Tibial artery (tissue), 4 donors: ENCODE measurements at places on chromosomes 2 and 18.

DNA sequence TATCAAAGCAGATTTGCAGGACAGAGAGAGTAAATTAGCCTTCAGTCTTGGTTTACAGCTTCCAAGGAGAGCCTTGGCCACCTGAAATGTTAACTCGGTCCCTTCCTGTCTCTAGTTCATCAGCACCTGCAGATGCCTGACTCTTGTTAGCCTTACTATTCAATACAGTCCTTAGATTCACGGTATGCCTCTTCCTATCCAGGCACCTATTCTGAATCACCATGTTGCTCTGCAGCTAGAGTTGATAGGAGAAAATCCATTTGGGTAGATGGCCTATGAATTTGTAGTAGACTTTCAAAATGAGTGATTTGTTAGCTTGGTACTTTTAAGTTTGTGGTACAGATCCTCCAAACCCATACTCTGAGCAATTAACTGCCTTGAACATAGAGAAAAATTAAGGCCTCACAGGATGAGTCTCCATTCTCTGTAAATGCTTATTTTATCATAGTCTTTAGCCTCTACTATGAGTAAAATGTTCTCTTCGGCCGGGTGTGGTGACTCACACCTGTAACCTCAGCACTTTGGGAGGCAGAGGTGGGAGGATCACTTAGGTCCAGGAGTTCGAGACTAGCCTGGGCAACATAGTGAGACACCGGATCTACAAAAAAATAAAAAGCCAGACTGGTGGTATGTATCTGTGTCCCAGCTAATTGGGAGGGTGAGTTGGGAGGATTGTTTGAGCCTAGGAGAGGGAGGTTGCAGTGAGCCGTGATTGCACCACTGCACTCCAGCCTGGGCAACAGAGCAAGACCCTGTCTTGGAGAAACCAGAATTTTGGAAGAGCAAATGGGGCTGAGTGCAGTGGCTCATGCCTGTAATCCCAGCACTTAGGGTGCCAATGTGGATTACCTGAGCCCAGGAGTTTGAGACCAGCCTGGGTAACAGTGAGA lies 32.9 kb downstream of the PTCD3 start:
- no peak for DNase-seq

DNA sequence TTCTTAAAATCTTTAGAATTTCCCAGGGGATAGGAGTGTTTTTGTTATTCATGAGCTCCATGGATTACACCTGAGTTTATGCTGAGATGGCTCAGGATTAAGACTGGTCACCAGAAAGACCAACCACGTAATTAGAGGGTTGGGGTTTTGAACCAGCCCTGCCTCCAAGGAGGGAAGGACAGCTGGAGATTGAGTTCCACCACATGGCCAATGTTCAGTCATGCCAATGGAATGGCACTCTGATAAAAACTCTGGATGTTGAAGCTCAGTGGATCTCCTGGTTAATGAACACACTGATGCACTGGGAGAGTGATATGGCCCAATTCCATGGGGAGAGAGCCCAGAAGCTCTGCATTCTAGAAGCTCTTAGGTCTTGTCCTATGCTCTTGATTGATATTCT lies 38.7 kb upstream of the PTPN4 start:
- DNase-seq: no peak

GRCh38 chr2:33321236-33321771 lies 155.1 kb upstream of the RASGRP3 start:
- no peak for DNase-seq

GRCh38 chr18:49460976-49461601 lies 644 bp upstream of the DYM start:
- DNase-seq: no peak

GRCh38 chr2:98191883-98192282 lies 104.9 kb downstream of the VWA3B start:
- no peak for DNase-seq

GRCh38 chr18:45957100-45957499 lies 10.0 kb downstream of the EPG5 start:
- no peak for DNase-seq

- DNase-seq: no peak
These were observed 325.4 kb upstream of the FIGN start for GRCh38 chr2:164061129-164061746.

DNA sequence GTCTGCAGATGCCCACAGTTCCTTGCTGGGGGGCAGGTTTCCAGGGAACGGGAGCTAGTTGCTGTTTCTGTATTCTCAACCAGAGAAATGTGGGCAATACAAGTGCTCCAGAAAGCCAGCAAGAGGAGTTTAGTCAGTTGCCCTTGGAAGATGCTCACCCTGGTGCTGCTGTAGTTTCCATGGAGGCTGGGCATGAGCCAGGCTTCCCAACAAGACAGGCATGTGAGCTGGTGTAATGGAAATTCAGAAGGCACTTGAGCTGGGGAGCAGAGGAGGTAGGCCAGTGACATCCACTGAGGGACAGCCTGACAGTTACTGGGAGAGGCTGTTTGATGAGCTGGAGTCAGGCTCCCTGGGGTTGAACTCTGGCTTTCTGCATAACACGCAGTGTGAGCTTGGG lies 7.7 kb downstream of the HK2 start:
- DNase-seq: no peak

- DNase-seq: no peak
These were observed 236.8 kb upstream of the RBMS1 start for GRCh38 chr2:160730296-160730995.

GRCh38 chr2:37338933-37339332 lies 5.5 kb upstream of the QPCT start:
- DNase-seq: no peak

- no peak for DNase-seq
These were observed 129.0 kb downstream of the NCK2 start for GRCh38 chr2:105873721-105874120.

GRCh38 chr2:37880551-37880950 lies 44.5 kb upstream of the RMDN2 start:
- DNase-seq: no peak

DNA sequence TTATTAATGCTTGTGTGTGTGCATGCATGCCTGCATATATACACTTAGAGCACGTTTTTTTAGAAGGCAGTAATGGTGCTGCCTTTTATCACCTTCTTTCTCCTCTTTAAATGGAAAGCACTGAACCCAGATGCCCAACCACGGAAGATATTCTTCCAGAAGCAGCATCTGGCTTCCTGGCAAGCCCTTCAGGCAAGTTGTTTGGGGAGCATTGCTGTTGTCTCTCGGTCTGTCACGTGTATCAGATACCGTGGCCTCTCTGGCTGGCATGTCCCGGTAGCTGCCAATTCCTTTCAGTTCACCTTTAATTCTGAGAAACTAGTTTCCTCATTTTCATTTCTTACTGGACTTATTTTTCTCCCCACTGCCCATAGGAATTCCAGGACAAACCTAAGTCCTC lies 587.8 kb downstream of the ARHGAP15 start:
- no peak for DNase-seq

DNA sequence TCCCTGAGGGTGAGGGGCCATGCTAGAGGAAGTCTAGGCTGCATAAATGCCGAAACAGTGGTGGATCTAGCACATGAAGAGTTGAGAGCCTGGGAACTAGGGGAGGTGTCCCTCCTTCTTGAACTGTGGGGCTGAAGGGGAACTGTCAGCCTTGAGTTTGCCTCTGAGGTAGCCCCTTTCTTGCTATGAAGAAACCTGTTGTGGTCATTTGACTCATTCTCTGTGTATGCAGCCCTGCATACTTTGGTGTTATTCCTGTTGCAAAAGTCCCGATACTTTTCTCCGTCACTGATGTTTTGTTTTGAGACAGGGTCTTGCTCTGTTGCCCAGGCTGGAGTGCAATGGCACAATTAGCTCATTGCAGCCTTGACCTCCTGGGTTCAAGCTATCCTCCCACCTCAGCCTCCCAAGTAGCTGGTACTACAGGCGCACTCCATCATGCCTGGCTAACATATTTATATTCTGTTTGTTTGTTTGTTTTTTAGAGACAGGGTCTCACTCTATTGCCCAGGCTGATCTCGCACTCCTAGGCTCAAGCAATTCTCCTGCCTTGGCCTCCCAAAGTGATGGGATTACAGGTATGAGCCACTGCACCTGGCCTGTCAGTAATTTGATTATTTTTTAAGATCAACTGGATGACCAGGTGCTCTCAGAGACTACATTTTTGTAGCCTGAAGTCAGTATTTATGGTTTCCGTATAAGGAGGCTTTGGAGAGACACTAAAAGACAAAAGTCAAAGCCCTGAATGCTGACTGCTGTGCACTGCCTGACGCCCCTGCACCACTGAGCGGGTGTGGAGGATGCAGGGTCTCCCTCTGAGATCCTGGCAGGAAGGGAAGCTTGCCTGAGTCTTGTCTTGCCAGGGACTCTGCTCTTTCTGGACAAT lies 126.0 kb upstream of the MSH6 start:
- DNase-seq: no peak

GRCh38 chr2:85481818-85482777 lies 56.9 kb upstream of the MAT2A start:
- no peak for DNase-seq

DNA sequence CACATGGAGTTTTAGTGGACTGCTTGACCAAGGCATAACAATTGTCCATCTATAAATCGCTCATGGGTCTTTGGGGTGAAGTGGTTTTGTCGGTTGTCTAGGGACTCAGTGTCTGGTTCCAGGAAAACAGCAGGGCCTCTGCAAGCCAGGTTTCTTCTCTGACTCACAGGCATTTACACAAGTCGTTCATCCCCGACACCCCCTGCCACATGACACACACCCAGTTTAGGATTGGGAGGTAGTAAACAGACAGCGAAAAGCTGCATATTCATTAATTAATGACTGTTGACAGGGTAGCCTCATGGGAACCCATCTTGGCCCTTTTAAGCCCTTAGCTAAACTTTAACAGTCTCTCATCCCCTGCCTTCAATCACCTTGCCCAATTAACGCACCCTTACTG lies 194.8 kb upstream of the ACVR2A start:
- DNase-seq: no peak

GRCh38 chr2:5019324-5019723 lies 672.9 kb upstream of the SOX11 start:
- DNase-seq: no peak

DNA sequence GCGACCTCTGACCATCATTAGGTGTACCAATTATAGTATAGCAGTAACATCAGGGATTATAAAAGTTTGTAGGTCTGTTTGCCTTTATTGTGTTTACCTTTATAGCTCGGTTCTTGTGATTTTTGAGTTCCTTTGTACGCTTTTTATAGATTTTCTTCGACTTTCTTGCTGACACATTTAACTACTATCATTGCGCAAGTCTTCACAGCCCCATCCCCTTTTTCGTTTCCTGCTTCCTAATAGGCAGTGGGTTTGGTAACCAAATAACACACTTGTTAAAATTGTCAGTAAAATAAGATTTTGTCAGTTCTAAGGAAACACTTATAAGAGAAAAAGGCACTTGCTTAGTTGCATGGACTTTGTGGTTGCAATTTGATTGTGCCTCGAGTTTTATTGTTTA lies 541.5 kb downstream of the LRP1B start:
- no peak for DNase-seq
